ENCODE measurements at places on chromosomes 7 and 10.

GRCh38 chr7:130136579-130137167, 66.3 kb downstream of the KLHDC10 start:
- DNase-seq: no peak

- no peak for DNase-seq
Observed at GRCh38 chr7:117951285-117951684, 78.0 kb upstream of the CTTNBP2 start.

DNA sequence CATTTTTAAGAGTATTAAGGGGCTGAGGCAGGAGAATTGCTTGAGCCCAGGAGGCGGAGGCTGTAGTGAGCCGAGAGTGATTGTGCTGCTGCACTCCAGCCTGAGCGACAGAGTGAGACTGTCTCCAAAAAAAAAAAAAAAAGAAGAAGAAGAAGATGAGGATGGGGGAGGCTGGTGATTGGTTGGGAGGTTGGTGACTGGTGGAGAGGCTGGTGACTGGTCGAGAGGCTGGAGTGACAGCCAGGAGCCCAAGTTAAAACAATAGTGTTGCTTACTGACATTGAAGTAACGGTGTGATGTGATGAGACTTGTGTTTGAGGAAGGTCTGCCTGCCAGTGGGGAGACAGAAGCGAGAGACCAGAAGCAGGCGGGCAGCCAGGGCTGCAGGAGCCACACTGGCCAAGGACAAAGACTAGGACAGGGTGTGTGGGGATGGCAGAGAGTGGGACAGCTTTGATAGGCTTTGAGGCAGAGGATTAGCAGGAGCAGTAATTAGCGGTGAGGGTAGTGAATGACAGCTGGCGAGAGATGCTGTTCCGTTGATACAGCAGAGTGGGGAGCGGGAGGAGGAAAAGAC, 4.9 kb downstream of the SRRT start:
- no peak for DNase-seq

- no peak for DNase-seq
Observed at GRCh38 chr10:108757946-108758345, 1165.4 kb downstream of the XPNPEP1 start.

- DNase-seq: no peak
Observed at GRCh38 chr10:1581189-1581588, 156.1 kb downstream of the ADARB2 start.

- DNase-seq: no peak
Observed at GRCh38 chr7:139798221-139798620, 20.4 kb upstream of the HIPK2 start.

DNA sequence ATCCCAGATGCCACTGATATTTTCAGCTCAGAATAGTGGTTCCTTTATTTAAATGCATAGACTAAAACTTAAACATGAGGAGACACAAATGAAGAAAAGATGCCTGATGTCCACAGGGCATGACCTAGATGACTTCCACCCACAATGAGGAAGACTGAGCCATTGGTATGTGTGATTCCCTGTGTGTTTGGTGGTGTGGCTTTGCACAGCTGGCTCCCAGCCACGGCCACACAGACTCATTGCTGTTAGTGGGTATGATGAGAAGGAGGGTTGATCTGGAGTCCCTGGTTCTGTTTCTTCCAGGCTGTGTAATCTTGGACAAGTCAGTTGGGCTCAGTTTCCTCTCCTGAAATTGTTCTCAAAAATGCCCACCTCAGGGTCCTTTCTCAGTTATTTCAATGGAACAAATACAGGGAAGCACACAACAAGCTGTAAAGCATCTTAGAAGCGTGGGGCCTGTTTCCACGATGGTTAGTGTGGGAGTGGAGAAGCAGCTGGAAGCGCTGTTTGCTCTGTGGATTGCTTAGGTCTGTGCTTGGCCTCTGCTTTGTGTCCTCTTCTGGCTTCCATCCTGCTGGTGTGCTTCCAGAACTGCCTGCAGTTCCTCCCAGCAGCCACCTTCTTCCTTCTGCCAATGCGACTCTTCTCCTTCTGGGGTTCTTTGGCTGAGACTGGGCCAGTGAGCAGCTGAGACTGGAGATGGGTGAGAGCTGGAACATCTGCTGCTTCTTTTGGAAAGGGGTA, 303.7 kb downstream of the BMPER start:
- DNase-seq: no peak

DNA sequence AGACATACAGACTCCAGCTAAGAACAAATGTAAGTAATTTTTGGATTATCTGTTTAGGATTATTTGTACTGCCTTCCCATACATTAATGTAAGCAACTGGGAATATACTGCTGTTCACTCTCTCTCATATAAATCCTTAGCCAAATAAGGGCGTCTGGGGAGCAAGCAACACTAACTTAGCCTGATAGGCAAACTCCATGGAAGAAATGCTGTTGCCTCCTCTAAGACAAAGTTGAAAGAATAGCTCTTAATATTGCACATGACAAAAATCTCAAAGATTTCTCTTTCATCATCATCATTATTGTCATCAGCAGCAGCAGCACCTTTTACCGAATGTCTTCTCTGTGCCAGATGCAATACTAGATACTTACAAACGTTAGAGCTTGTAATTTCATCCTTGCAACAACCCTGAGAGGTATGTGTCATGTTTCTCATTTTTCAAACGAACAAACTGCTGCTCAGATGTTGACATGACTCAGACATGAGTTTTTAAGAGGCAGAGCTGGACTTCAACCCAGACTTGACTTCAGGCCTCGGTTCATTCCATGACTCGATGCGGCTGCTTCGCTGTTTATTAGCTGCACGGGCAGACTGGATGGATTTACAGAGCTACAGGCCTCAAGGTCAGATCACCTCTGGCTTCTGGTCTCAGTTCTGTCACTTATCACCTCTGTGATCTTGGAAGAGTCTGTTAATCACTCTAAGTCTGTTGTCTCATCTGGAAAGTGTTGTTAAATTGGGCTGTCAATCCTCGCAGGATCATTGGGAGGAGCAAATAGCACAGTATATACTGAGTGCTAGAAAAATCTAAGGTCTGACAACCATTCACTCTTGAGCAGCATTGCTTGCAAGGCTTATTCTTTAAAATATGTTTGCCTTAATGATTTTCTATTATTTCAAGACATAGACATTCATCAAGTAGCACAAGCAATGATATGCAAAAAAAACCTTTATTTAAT, 126.3 kb upstream of the CELF2 start:
- DNase-seq: no peak

DNA sequence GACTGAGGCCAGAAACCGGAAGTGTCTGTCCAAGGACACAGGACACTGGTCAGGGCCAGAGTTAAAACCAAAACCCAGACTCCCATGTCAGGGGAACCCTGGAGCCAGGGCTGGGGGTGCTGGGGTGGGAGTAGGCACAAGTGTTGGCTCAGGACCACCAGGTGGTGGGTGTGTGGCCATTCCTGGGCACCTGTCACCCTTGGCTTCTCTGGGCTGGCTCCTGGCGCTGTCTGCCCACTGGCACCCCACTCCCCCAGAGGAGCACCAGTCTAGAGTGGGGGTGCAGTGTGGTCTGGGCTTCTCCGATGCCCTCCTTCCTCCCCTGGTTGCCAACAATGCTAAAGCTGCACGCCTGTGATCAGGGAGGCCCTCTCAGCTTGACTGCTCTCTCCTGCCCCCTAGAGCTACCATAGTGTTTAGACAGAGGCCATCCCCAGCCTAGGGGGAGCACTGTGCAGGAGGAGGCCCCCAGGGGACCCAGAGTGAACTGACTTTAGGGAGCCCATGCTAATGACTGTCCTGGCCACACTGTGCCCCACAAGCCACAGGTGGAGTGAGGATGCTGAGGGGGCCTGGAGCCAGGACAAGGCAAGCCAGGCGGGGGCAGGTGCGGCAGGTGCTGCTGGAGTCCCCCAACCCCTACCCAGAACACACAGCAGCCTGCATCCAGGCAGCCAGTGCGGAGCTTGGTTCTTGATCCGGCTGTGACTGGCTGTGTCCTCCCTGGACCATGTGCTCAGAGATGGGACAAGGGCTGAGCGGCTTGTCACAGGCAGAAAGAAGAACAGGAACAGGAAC, 11.0 kb downstream of the RASGEF1A start:
- DNase-seq: peak; percentile 19

DNA sequence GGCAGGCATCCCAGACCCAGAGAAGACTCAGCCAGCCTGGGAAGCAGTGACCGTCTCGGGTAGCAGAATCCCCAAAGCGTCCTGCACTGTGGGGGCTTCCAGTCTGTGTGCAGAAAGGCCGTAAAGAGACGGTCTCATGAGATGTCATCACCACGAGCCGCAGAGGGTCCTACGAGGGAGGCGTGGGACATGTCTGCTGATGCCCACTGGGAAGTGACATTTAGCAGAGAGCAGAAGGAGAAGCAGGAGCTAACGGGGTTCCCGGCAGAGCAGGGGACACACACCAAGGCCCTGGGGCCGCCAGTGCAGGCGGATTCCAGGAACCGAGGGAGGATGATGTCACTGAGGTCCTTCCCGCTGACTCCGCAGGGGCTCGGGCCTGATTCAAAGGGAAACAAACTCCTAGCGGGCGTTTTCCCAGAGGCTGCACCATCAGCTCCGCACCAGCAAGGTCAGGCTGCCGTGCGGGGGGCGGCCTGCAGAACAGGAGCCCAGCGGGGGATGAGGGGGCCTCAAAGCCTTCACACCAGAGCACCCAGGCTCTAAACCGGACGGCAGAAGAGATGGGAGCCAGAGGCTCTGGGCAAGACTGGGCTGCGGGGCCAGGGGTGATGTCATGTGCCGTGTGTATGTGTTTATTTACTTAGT, 85.4 kb upstream of the PDGFA start:
- peak; percentile 57 for DNase-seq

DNA sequence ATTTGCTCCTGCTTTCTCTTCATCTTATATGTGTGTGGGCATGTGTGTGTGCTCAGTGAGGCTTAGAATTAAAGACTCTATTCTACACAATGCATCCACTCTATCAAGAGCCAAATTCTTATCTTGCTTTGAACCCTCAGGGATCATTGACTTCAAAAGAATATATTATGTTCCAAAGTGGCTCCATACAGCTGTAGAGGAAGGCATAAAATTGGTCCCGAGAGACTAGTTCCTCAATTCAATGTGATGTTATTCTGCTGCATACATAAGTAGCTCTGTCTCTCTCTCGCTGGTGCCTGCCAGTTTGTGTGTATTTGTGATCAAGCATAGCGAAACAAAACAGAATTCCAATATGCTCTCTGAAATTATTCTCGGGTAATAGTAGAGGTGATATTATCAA, 997.9 kb upstream of the POT1 start:
- no peak for DNase-seq

DNA sequence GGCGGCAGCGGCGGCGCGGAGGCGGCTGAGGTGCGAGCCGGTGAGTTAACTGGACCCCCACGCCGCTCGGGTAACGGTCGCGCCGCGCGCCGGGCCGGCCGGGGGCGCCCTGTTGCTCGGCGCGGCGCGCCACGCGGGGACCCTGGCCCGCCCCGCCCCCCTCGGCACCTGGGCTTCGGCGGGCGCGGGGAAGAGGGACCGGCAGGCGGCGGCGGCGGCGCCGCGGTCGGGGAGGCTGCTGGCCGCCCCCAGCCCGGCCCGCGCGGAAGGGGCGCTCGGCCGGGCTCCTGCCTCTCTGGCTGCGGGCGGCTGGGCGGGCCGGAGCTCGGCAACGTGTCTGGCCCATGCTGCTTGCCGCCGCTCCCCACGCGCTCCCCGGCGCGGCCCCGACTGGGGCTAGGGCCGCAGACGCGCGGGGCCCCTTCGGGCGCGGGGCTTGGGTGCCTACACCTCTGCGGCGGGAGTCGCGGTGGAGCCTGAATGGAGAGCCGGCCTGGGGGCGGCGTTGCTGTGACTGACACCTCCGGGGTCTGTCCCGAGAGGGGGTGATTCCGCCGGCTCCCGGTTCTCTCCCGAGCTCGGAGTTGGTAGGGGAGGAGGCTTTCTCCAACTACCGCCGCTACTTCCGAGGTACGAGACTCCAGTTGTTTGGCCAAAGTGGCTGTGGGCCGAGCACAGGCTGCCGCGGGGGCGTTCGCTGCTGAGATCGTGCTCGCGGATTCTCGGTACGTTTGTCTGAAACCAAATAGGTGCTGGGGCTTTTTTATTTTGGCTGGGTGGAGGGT, 494 bp downstream of the PALS2 start:
- peak; percentile 30 for DNase-seq

GRCh38 chr7:28435732-28436378, 23.5 kb downstream of the CREB5 start:
- DNase-seq: no peak

- DNase-seq: no peak
Observed at GRCh38 chr10:4503076-4503475, 322.9 kb upstream of the AKR1E2 start.

DNA sequence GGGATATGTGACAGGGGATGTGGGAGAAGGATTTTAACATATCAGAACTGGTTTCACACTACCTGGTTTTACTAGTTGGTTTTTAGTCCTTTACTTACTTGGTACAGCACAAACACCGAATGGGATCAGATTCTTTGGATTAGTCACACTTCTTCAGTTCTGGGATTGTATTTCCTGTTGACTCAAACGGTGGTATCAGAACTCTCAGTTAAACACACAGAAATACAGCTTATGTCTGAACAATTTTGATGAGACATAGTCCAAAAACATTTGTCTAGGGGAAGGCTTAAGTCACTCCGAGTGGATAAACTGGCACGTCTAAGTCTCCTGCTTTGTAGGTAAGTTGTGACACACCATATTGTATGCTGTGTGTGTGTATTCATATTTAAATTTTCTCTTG, 480.5 kb downstream of the PHTF2 start:
- no peak for DNase-seq

GRCh38 chr7:144497282-144497681, 93.8 kb upstream of the NOBOX start:
- no peak for DNase-seq

GRCh38 chr7:98674461-98674860, 57.4 kb downstream of the NPTX2 start:
- no peak for DNase-seq

- no peak for DNase-seq
Observed at GRCh38 chr10:24680647-24681524, 42.8 kb downstream of the ARHGAP21 start.

DNA sequence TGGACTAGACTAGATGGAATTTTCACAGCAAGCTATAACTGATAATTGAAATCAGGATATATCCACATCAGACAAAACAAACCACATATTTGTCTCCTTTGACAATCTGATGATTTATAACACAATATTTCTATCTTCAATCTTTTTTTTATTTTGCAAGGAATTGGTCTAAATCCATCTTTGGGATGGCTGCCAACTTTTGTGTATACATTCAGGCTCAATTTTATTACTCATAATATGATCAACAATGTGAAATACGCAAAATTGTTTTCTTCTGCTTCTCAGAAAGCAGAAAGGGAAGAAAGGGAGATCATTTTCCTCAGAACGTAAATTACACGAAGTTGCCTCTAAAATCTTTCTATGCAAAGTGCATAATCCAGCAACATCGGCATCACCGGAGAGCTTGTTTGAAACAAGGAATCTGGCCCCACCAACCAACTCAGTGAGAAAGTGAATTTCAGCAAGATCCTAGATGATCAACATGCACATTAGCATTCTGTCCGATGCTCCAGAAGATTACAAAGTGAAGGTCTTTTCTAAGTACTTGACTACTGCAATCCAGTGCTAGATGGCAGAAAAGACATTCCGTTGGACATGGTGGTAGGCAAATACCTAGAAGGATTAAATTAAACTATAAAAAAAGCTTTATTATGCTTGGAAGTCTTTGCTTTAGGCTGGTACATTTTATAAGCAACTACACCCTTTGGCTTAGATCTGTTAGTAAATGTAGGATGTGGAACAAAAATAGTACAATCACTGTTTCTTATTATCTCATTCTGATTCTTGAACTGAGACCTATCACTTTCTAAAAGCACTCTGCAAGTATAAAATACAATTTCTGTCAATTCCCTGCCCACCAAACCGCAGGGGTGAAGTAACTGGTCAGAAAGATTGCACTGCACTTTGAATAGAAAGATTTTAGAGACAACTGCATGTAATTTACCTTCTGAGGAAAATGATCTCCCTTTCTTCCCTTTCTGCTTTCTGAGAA, 126.4 kb upstream of the RSU1 start:
- no peak for DNase-seq

- DNase-seq: no peak
Observed at GRCh38 chr7:65915921-65916657, 43.2 kb downstream of the VKORC1L1 start.
